ENCODE measurements at places on chromosomes 1 and 21.

GRCh38 chr1:155175281-155175926, 1.8 kb downstream of the TRIM46 start:
- no peak for DNase-seq

DNA sequence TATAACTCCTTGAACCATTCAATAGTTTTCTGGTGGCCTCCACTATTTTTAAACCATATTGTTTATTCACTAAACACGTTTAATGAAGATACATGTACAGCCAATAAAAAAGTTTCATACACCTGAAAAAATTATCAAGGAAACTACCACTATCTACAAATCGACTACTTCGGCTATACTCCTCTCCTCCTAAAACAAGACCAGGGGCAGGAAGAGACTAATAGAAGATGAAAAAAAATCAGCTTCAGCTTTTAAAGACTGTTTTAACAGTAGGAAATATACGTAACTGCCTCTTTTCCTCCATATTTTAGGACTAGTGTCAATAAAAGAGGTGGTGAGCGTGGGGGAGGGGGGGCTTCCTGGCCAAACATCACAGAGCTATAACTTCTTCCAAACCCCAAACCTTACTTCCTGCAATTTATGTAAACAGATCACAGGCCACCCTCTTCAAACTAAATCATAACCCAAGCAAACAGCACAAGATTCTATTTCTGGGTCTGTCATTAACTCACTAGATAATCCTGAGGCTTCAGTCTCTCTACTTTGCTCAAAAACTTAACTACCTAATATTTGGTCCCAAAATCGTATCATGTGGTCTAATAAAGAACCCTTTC, 15.1 kb downstream of the FOXJ3 start:
- no peak for DNase-seq

- DNase-seq: no peak
Observed at GRCh38 chr1:59520194-59520593, 223.3 kb downstream of the FGGY start.

- no peak for DNase-seq
Observed at GRCh38 chr1:111571987-111572386, 47.6 kb upstream of the RAP1A start.

DNA sequence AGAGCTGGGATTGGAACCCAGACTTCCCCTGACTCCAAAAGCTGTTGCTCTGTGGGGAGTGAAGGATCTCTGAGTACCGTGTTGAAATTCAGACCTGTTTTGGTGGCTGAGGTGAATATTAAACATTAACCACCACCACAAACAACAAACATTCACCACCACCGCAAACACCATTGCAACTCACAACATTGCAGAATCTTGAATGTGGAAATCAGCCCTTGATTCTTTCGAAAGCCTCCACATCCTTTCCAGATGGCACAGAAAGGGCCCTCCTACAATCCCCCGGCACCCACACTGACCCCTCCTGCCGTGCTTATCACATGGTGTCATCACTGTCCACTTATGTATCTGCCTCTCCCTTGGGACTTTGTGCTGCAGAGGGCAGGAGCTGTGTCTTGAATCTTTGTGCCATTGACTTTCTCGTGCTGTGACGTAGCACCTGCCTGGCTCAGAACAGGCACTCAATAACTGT, 1.4 kb downstream of the CDA start:
- no peak for DNase-seq

DNA sequence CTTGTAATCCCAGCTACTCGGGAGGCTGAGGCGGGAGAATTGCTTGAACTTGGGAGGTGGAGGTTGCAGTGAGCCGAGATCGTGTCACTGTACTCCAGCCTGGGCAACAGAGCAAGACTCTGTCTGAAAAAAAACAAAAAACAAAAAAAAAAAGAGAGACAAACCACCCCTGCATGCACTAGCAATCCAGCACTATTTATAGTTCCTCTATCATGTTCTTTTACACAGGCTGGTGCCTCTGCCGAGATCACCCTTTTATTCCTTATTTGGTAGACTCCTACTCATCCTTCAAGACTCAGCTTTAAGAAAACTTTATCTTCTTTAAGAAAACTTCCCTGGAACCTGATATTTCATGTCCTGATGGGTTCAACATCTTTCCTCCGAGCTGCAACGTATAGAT, 10.8 kb downstream of the FMO5 start:
- no peak for DNase-seq

GRCh38 chr1:225612287-225612686, 40.6 kb downstream of the ENAH start:
- no peak for DNase-seq

DNA sequence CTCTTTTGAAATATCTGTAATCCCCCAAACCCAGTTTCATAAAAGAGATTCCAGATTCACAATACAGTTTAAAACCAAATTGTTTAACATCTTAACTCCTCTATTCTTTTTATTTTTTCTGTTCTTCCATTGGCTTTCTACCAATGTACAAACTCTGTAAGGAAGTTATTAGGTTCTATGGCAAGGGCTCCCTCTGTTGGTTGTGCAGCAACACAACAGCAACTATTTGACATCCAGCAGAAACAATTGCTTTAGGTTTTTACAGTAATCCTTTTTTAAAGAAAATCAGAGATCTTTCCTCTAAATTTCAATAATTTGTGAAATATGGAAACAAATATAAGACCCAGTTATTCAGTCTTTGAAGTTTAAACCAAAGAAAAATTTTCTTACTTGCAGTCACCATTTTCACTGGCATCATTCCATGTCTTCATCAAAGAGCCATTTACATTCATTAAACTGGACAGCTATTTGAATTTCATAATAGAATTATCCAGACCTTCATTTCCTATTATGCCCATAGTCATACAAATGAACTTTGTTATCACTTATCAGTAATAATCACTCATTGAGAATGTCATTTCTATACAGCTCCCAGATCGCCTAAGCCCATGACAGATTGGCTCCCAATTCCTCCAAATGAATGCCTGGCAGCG, 46.5 kb upstream of the RNF11 start:
- DNase-seq: peak; percentile 29

DNA sequence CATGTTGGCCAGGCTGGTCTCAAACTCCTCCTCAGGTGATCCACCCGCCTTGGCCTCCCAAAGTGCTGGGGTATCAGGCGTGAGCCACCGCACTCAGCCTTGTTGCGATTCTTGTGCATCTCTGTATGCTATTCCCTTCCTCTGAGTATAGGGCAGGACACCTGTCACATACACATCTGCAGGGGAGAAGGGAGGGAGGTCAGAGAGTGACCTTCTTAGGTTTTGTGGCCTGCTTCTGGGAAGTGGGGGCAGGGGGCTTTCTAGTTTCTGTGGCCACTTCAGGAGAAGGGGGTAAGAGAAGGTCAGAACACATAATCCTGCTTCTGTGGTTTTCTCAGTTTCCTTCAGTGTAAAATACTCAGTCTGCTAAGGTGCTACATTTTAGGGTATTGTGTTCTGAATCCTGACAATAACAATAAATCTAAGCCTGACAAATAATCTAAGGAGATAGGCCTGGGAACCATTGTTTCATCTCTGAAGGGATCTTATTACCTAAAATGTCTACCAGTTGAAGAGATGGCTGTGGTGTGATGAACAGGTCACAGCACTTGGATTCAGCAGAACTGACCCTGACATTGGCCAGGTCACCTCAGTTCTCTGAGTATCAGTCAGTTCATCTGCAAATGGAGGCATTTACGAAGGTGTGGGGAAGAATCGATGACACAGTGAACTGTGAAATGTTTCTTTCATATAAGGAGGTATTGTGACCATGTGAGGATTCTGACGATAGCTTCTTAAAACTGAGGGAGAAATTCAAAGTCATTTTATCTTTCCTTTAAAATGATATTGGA, 212.6 kb upstream of the L1TD1 start:
- no peak for DNase-seq

DNA sequence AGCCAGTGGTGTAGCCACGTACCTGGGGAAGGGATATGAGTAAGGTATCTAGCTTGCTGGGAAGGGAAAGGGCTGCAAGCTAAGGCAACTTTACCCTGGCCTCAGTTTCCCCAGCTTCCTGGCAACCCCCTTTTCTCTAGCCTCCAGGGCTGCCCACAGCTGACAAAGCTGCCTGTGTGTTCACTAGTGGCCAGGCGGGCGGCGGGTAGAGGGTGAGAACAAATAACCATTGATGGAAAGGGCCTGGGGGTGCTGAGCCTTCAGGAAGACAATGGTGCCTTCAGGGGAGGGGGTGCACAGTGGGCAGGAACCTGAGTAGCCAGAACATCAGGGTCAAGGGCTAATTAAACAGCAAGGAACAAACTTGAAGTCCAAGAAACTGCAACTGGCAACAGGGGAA, 6.1 kb downstream of the CERS2 start:
- no peak for DNase-seq

GRCh38 chr1:10450156-10450814, 454 bp downstream of the CORT start:
- DNase-seq: no peak

DNA sequence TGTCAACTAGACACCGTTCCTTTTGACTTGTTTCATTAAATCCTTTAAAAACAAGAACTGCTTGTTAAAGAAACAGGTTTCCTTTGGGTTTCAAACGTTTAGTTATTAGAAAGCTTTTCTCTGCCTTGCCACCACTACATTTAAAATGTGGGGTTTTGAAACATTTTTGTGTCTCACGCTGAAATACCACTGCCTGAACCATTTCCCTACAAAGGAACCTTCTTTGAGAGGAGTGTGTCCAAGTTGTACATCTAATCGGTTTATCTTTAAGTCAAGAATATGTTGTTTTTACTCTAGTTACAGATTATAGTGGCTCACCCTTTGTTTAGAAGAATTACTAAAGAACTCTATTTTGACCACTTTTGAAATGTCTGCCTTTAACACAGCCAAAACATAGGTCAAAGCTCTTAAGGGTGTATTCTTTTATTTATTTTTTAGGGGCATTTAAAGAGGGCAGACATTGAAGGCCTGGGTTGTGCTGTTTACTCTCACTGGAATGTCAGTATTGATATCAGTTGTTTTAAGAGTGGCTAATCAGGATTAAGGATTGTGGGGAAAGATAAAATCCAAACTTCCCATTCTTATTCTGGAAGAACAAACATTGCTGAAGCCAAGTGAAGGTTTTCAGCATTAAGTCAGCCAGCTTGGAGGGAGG, 143.4 kb downstream of the GALNT2 start:
- no peak for DNase-seq

- DNase-seq: no peak
Observed at GRCh38 chr1:3102641-3103040, 33.6 kb downstream of the PRDM16 start.

DNA sequence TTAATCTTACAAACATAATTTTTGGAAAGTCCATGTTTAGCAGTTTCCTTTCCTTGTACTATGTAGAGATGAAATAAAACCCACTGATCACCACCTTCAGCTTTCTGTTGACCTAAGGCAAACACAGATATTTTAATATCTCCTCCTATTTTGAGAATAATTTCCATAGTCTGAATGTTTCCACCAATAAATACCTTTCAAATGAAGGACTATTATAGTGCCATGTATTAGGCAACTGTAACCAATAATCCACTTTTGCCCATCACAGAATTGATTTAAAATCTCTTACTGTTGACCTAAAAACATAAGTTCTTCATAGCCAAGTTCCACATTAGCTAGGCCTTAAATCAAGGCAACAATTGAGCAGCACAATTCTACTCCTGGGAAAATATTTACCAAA, 1.8 kb downstream of the CDC42BPA start:
- no peak for DNase-seq

GRCh38 chr21:30561957-30562356, 843 bp upstream of the KRTAP19-7 start:
- no peak for DNase-seq

DNA sequence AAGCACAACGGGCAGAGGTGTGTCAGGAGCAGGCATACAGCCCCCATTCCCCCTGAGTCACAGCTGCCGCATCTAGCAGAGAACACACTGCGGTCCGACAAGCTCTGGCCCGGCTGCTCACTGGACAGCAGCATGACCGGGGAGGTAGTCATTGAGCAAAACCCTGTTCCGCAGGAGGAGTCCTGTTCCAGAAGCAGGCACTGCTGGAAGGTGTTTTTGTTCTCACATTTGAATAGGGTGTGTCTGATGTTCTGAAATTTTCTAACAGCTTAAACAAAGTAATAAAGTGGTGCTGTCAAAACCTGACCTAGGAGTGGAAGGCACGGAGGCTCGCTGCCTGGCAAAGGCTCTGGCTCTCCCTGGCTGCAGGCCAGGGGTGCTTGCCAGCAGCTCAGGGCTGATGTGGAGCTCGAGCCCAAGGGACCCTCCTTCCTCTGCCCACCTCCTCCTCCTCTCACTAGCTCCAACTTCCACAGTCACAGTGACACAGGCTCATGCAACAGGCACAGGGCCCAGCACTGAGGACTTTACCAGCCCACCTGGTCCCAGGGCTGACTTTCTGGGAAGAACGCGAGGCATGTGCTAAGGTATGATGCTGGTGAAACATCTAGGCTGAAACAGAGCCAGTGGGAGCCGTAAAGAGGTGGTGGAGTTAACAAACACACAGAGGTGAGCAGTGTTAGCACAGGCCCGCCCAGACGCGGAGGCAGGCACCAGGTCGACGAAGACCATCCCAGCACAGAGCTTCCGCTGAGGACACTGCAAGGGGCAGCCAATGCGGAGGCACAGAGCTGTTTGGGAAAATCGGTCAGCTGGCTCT, 118.6 kb upstream of the IFFO2 start:
- no peak for DNase-seq

DNA sequence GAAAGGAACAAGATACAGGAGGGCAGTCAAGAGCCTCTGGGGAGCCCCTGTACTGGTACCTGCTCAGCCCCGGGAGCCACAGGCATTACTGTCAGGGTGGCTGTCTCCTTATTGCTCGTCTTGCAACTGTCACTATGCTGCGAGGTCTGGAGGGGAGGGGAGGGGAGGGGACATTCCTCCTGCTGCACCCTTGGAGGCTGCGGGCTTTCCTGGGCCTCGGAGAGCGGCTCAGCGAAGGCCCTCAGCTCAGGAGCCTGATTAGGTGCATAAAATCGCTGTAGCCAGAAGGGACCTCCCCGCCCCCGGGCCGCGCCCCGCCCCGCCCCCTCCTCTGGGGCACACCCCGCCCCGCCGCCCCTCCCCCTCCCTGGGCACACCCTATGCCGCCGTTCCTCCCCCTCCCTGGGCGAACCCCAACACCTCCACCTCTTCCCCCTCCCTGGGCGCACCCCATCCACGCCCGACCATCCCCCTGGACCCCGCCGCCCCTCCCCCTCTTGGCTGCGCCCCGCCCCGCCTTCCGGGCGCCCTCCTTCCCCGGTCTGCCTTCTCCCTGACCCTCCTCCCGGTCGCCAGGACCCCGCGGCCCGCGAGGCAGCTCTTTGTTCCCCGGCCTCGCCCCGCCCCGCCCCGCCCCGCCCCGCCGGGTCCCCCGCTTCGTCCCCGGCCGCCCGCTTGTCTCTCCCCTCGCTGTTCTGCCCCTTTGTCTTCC, 35.5 kb downstream of the CACHD1 start:
- peak; percentile 32 for DNase-seq

DNA sequence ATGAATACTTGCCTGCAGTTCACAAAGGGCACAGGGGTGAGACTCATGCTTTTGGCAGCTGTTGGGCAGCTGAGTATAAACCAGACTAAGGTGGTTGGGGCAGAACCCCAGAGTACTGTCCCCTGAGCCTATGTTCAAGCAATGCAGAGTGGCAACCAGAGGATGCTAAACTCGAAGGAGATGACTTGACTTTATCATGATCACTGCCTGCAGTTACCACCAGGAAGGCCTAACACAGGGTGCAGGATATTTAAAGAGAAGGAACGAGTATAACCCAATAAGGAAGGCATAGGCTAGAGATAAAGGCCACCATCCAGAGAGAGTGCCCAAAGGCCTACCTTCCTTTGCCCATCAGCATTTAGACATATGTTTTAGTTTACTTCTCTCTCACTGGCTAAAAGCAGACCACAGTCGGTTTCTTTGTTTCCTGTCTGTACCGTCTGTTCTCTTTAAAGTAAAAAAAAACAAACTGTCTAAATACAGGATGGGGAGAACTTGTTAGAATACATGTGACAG, 83.3 kb downstream of the MPZL1 start:
- DNase-seq: no peak

GRCh38 chr1:205014783-205015182, 28.2 kb upstream of the CNTN2 start:
- DNase-seq: peak; percentile 60

Measured in COR-L47 (cell line).